ENCODE measurements at places on chromosomes 1 and 21. TPM values are rescaled to one million over a fixed set of nuclear protein-coding genes. Genes with fewer than 3 reads are reported as not detected.

Gene OR2M3
- total RNA-seq, result 0.15 TPM

DNA sequence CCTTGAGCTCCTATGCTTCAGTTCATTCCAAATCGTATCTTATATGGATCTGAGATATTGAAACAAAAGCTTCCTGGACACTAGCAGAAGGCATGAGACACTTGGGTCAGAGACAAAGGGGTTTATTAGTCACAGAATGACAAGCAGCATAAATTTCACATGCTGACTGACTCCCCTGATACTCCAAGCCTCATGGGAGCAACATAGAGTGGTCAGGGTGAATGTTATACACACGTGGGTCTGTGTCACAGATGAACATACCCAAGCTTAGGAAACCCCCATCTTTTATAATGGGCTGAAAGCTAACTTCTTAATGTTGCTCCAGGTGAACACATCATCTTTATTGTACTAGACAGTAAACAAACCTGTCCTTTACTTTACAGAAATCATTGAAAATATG, 599.9 kb upstream of the RGS18 start:
- no peak for DNase-seq

DNA sequence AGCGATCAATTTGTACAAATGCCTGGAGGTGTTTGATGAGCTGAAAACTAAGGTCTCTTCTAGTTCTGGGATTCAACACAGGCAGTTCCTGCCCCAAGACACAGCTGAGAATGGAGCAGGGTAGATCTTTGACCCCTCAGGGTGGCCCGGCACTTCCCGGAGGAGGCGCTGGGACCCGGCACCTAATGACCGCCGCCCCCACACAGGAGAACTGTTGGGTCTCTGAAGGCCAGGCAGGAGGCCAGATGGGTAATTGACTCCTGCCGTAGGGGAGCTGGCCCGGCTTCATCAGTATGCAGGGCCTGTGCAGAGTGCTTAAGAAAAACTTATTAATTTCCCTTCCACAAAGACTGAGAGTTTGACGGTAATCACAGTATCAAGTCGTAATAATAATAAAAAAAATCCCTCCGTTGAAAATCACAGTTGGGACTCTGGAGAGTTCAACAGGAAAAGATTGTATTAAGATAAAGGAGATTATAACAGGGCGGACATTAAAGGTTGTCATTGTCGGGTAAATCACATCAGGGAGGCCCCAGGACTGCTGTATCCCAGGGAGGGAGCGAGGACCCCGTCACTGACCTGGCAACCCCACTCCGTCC, 51.7 kb downstream of the UBIAD1 start:
- no peak for DNase-seq

GRCh38 chr21:32386195-32386870, 6.5 kb downstream of the URB1 start:
- DNase-seq, result no peak

- no peak for DNase-seq
Measured at GRCh38 chr1:214966346-214966745, 116.2 kb upstream of the KCNK2 start.

DNA sequence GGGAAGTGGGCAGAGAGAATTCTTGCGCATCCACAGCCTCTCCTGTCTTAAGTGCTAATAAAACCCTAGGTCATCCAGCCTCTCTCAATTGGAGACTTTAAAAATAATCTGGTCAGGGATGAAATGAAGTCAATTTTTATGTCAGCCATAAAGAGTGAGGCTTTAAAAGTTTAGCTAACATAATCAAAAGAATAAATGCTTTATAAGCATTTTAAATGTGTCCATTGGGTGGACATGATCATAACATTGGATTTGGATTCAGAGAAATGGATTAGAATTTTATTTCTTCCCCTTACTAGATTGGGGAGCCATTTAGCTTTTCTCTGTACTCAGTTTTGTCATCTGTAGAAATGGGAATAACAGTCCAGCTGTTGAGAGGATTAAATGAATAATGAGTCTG, 55.5 kb downstream of the PGM1 start:
- DNase-seq, result no peak

DNA sequence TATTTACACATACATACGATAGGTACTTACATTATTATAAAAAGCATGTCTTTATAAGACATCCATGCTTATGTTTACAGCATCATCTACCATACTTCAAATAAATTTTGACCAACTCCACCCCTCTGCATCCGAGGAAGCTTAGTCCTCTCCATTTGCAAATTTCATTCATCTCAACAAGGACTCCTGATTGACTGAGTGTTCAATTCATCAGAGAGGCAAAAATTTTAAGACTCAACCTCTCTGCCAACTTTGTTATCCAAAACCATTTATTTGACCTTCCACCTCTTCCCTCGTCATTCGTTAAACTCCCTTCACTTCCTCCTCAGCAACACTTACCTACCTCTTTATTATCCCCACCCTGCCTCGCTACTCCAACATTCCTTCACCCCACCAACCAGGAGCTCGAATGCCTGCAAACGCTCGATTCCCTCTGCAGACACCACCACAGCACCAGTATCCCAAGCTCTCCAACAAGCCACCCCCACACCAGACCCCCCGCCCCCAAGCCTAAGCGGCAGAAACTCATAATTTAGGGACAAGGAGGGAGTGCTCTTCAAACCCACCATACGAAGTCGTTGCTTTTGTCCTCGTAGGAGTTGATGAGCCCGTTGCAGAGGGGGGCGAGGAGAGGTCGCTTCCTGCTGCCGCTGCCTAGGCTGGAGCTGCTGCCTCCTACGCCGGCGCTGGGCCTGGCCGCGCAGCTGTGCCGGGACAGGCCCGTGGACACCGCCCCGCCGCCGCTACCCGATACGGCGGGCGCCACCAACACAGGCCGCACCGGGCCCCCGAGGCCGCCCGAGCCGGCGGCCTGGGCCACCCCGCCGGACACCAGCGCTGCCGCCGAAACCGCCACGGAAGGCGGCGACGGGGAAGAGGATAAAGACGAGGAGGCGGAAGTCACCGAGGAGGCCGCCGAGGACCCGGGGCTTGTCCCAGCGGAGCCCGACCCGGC, 803 bp downstream of the COP1 start:
- peak; percentile 64 for DNase-seq

Gene CFHR4
- total RNA-seq, result not detected

DNA sequence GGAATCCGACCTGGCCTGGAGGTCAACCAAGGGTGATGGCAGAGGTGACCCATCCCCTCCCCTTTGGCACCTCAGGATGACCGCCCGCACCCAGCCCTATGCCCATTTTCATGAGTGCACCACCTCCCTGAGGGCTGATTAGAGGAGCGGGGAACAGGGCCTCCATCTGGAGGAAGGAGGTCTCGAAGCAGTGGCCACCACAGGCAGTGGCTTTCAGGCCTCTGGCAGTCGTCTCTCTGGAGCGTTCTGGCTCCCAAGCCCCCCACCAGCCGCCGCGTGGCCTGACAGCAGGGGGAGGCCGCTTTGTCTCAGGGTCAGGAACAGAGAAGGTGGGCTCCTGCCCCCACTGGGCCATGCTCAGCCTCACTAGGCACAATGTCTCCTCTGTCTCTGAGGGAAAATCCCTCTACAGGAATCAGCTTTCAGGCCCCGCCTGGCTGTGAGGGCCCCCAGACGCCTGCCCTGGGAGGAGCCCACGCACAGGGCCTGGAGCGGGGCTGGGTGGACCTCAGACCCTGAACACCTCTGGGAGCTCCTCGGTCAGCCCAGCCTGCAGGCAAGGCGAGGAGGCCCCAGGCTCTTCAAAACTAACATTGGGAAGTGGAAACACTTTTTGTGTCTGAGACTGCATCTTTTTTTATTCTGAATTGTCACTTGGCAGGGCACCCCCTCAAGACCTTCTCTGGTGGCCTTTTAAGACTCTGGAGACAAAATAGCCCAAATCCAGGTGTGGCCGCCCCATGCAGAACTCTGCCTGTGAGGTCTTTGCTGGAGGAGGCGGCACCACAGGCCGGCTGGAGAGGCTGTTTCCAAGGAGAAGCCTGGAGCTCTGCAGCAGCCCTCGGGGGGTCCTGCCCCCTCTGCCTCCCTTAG, 127.7 kb upstream of the ARHGEF16 start:
- DNase-seq, result no peak

DNA sequence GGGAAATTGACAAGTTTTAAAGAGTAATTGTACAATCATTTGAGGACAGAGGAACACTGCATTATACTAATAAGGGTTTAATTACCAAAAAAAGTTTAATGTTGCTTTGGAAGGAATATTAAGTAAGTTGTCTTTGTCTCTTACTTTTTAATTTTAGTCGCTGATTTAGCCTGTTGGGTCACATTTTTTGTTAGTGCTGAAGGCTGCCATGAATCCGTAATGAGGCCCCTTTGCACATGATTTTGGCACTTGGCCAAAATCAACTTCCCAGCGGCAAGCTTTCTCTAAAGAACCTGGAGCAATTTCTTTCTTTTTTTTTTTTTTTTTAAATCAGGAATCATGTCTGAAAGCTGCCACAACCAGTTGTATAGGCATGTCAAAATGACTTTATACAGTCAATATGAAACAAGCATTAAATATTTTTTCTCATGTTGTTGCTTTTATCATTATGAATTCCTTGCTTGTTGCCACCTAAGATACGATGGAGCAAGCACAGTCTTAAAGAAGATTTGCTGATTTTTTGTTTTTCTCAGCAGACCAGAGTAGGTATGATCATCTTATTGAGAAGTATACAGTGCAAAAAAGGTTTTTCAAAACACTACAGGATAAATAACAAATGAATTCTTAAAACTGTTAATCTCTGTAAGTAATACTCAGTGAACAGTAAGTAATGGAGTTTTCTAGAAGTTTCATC, 690.4 kb downstream of the USP25 start:
- DNase-seq, result peak; percentile 24

DNA sequence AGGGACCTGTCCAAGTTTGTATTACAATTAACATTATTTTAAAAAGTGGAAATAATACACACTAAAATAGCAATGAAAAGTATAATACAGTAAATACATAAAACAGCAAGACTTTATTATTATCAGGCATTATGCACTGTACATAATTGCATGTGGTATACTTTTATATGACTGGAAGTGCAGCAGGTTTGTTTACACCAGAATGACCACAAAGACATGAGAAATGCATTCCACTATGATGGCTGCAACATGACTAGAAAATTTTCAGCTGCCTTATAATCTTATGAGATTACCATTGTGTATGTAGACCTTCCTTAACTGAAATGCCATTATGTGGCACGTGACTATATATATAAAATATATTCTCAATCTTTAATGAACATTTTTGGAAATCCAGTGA, 1699.6 kb downstream of the KCNT2 start:
- no peak for DNase-seq

Gene LCE1E
- total RNA-seq, result not detected
